CD4-positive, alpha-beta T cell treated with Interleukin-17A for 1 hour (primary cell): ENCODE measurements at places on chromosomes 16 and 17.

GRCh38 chr17:39082482-39082881, 69.0 kb downstream of the PLXDC1 start:
- DNase-seq: no peak

- peak; percentile 12 for DNase-seq
Observed at GRCh38 chr17:16873174-16874035, 98.5 kb downstream of the TNFRSF13B start.

DNA sequence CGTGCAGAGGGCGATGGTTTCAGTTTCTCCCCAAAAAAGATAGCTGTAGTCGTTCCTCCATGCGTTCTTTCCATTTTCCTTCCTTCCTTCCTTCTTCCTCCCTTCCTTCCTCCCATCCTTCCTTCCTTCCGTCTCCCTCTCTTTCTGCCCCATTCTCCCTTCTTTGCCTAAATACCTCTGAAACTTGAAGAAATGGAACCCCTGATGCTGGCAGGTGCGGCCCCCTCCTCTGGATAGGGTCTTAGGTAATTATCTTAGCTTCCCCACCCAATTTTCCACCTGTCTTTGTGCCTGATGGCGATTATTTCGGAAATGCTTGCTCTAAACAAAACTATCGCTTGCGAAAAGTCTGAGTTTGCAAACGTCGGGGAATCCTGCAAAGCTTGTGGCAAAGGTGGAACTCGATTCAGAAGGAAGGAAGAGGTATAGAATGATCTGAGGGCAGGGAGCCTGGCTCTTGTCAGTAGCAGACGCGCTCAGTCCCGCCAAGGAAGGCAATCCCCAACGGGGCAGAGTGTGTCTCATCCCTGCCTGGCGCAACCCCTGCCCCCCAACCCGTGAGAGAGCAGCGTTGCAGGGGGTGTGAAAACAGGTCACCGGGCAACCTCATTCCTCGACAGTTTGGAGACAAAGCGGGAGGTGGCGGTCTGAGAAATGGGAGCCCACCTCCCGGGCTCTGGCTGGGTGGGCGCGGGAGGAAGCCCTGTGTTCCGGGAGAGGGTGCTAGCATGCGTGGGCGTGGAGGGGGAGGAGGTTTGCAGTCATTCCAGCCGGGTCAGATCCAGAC, 2.9 kb upstream of the CBX8 start:
- peak; percentile 29 for DNase-seq

- DNase-seq: no peak
Observed at GRCh38 chr16:58157239-58157638, 28.1 kb upstream of the CFAP20 start.

- no peak for DNase-seq
Observed at GRCh38 chr17:45364531-45365390, 47.9 kb upstream of the MAP3K14 start.

DNA sequence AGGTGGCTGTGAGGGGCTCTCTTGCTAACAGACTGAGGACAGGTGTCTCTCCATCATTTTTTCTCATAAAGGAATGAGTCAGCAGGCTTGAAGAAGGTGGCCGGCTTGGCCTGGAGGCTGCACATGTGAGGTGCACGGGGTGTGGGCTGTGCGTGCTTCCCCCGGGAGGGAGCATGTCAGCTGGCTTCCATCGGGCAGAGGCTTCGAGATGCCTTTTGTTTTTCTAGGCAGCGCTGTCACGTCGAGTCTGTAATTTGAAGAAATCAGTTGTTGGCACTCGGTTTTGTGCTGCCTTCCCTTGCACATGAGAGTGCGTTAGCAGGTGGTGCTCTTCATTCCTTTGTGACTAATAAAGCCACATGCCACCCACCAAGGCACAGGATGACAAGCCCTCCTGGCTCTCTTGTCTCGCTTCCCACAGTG, 89.7 kb downstream of the NPIPB11 start:
- no peak for DNase-seq

- DNase-seq: no peak
Observed at GRCh38 chr17:43614561-43614960, 47.2 kb downstream of the MEOX1 start.

DNA sequence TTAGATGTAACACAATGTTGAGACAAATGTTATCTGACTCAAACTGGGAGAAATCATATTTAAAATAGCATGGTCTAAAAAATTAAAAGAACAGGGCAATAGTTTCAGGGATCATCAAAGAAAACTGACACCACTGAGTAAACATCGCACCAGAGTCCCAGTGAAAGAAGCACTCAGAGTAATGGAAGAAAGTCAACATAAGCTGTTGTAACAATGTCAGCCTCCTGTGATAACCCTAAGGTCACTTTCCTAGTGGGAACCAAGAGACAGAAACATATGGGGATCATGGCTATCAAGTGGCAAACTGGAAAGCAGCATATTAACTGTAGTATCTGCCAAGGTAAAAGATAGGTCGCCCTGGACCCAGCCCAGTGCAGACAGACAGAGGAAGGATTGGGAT, 160.8 kb downstream of the CA10 start:
- no peak for DNase-seq

DNA sequence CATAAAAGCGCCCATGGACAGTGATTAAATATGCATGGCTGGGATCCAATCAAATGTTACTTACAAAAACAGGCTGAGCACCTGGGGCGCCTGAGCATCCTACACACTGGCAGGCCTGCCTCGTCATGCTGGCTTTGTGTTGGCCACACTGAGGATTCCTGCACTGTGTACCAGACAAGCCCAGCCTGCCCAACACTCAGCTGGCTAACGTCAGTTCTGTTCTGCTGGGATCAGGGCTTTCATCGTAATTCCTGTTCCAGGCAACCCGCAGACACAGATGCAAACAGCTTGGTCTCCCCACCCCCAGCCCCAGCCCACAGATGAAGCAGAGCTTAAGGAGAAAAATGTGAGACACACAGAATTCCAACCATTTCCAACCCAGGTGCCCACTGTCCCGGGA, 30.7 kb downstream of the PIMREG start:
- DNase-seq: no peak

DNA sequence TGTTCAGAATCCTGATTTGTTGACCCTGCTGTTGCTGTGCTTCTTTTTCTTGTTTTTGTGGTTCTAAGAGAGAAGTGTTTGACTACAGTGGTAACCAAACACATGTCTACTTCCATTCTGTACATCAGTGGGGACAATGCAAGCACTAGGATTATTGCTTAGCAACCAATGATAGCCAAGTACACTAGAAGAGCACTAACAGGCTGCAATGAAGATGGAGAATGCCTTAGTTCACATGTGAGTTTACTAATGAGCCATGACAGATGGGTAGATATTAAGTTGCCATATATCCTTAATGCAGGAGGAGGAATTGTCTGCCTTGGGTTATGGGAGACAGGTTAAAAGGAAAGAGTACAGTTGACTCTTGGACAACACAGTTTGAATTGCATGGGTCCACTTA, 8.3 kb downstream of the EFCAB5 start:
- DNase-seq: no peak

DNA sequence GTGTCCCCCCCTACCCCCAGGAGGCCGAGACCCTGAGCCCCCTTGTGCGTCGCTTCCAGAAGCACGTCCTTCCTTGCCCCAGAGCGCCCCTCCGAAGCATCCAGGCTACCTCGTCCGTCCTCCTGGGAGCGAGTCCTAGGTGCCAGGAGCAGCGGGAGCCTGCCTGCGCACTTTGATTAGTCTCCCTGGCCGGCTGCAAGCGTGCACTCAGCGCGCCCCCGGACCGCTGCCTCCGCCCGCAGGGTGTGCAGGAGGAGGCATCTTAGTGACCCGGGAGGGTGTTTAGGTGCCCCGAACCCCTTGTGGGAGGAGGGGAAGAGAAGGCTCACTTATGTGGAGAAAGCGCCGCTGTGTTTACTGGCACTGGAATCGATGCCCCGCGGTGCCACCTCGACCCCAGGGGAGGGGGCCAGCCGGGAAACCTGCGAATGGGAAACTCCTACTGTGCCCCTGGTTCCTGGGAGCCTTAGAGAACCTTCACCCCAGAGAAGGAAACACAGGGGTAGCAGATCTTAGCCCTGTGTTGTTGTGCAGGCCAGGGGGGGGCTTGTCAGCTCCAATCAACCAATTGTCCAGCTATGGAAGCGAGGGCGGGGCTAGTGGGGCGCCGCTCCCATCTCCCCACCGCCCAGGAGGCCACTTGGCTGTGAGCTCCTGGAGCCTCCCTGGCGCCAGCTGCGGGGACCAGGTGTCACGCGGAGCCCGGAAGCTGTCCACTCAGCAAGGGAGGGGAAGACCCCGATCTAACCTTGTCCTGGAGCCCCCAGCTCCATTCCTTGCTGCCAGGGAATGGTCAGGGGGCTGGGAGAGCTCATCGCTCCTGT, 922.8 kb upstream of the EEF2KMT start:
- no peak for DNase-seq

DNA sequence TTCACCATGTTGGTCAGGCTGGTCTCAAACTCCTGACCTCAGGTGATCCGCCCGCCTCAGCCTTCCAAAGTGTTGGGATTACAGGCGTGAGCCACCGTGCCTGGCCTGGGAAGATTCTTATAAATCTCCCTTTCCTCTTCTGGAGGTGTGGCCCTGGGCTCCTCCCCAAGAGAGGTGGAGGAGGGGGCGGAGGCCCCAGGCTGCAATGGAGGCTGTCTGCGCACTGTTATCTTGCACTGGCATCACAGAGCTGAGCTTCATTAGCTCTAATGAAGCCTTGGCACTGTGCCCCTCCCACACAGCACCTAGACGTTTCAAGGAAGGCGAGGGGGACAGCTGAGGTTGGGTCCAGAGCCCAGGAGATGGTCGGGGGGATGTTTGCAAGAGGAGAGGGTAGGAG, 7.5 kb downstream of the ARHGAP23 start:
- DNase-seq: no peak

- no peak for DNase-seq
Observed at GRCh38 chr16:79899316-79899715, 298.8 kb upstream of the MAF start.
